Adipocyte (in vitro differentiated cells): ENCODE measurements at places on chromosomes 2 and 18.
A peak's percentile ranks its signal among the peaks of the same experiment; 100 is the strongest.

DNA sequence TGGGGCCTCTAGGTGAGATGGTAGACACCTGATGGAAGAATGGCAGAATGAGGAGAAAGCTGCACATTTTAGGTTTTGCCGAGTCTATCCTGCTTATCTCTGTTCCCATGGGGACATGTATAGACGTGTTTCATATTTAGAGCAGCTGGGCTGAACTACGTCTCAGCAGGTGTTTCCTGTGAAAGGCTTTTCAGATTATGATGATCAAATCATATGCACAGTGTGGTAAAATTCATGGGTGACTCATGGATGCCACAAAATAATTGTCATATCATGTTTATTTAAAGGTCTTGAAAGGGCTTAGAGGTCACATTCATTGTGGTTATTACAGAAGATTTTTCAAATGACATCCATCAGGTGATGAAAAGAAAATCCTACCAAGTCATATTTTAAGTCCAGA lies 90.5 kb downstream of the ICOS start:
- no peak for DNase-seq

DNA sequence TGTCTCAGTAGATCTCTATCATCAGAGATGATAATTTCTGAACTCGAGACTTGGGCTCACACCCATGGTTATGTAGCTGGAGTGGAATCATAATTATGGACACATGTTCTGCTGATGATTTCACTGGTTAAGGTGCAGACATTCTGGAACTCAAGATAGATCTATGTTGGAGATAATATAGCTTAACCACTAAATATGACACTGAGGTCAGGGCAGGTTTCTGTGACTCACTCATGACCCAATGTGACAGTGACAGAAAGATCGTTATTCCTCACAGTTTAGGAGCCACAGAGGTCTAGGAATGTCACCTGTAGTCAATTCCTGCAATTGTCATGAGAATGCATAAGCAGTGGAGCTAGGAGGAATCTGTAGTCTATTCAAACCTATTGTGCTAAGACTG lies 828.6 kb downstream of the TRIB2 start:
- no peak for DNase-seq

GRCh38 chr2:80706951-80707350 lies 402.4 kb upstream of the LRRTM1 start:
- DNase-seq, result no peak

GRCh38 chr2:70655786-70656185 lies 102.2 kb upstream of the TGFA start:
- DNase-seq, result no peak

- peak; percentile 62 for DNase-seq
Observed at GRCh38 chr2:159879051-159879604, 81.1 kb upstream of the CD302 start.

GRCh38 chr2:173555833-173556232 lies 201.2 kb downstream of the CDCA7 start:
- DNase-seq, result peak; percentile 61

DNA sequence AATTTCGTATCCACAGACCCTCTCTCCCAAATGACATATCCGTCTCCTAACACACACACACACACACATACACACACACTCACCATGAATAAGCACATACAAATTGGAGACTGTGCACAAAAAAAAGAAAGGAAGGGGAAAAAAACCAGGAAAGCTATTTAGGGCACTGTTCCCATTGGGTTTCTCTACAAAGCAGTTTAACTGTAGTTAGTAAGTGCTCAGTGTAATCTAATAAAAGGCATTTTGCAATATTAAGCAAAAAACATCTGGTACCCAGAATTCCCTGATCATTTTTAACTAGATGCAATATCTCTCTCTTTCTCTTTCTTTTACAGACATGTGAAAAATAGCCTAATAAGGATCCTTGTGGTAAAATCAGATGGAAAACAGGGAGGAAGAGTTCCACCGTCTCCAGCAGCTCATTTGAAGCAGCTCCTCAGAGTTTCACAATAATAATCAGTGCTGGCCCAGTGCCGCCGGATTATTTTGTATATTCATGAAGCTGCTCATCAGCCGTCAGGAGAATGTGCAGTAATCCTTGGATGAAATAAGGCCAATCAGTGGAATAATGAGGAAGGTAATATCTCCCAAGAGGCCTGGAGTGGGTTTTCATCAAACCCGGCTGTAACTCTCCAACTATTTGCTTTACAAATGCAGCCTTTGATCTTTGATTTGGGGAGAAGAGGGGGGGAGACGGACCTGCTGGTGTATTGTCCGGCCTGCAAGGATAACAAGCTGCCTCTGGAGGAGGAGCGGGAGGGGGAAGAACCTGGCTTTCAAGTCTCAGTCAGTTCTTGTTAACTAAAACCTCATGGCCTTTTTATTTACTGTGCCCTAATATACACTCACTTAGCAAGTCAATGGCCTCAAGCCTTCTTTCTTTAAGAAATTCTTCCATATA lies 227.6 kb upstream of the SMIM21 start:
- no peak for DNase-seq

GRCh38 chr2:161344692-161345091 lies 36.5 kb downstream of the PSMD14 start:
- no peak for DNase-seq

GRCh38 chr2:8558096-8558495 lies 123.8 kb upstream of the ID2 start:
- DNase-seq, result no peak

DNA sequence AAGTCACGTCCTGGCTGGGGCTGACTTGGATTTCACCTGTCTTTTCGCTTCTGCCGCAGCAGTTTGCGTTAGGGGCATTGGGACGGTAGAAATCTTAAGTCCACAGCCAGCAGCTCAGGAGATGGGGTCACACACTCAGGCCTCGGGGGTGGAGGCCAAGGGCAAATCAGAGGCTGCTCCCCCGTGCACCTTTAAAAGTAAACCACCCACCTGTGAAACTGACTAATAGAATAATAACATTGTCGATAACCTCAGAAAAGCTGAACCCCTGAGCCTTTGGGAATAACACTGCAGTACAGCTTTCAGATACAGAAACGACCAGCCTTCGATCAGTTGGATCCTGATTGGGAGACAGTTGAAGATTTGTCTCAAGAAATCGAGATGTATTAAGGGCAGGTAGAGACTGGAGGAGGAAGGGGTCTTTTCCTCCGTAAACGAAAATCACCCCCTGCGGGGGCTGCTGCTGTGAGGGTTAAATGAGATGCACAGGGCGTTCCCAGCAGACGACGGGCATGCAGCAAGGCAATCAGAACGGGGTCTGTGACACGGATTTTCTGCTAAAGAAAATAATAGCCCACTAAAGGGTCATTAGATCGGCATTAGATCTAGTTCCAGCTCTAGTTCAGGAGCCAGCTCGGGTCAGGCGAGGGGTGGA lies 16.4 kb upstream of the NFATC1 start:
- no peak for DNase-seq

- no peak for DNase-seq
Observed at GRCh38 chr18:24989760-24990593, 362.0 kb downstream of the ZNF521 start.

- DNase-seq, result no peak
Observed at GRCh38 chr2:95376311-95377215, 25.9 kb upstream of the FAHD2A start.

GRCh38 chr2:156511803-156512202 lies 75.6 kb downstream of the GPD2 start:
- no peak for DNase-seq

DNA sequence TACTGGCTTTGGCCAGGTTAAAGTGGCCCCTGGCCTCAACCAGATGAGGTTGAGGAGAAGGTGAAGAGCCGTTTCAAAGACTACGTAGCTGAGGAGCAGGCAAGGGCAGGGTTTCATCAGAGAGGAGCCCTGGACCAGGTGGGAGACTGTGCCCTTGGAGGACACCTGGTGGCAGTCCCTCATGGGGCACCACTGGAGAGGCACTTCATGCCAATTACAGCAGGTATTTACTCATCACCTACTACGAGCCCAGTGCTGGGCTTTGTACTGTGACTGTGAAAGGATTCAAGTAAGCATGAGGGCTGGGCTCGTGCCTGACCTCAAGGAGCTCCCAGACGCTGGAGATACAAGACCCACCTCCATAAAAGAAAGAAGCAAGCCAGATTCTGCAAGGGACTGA lies 37.6 kb downstream of the SMAD7 start:
- DNase-seq, result no peak

- DNase-seq, result no peak
Observed at GRCh38 chr2:30266051-30266621, 34.8 kb downstream of the LBH start.

DNA sequence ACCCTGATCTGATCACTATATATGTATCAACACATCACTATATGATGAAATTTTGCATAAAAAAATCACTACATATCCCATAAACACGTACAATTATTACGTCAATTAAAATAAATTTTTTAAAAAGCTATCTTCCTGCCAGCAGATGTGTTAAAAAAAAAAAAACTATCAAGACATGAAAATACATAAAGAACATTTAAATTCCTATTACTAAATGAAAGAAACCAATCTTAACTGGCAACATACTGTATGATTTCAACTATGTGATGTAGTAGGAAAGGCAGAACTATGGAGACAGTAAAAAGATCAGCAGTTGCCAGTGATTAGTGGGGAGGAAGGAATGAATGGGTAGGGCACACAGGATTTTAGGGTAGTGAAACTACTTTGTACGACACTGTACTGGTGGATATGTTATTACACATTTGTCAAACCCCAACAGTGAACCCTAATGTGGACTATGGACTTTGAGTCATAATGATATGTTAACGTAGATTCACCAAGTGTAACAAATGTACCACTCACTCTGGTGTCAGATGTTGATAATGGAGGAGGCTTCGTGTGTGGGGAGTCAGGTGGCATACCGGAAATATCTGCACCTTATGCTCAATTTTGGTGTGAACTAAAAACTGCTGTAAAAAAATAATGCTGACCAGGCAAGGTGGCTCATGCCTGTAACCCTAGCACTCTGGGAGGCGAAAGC lies 27.4 kb downstream of the USP34 start:
- DNase-seq, result no peak

- no peak for DNase-seq
Observed at GRCh38 chr2:171452773-171453172, 18.7 kb downstream of the DCAF17 start.

GRCh38 chr2:202023198-202023903 lies 10.3 kb upstream of the FZD7 start:
- DNase-seq, result no peak

DNA sequence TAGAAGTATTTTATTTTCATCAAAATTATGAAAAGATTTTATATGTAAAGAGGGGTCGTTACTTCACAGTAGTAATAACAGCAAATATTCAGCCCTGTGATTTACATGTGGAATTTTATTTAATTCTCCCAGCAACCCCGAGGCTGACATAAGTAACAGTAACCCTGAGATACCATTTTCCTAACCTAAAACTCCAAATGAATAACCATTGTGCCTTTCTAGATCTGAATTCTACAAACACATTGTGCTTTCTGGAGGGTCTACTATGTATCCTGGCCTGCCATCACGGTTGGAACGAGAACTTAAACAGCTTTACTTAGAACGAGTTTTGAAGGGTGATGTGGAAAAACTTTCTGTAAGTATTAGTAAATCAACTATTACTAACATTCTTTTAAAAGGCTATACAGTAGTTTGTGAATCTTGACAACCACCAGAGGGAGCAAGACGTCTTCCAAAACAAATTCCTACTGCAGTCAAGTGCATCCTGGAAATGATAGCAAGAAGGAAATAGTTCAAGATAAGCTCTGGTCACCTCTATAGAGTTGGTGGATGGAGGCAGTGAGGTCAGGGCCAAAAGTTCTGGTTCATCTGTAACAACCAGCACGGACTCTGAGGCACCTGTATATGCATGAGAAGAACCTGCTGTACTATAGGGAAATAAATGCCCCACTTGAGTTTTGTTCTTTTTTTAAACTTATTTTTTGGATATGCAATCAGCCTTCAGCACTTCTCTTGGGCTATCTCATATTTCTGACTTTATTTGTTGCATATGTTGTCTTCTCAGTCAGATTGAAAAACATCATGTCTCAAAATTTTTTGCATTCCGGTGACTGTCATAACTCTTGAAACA lies 37.4 kb downstream of the ACTR2 start:
- DNase-seq, result peak; percentile 91

DNA sequence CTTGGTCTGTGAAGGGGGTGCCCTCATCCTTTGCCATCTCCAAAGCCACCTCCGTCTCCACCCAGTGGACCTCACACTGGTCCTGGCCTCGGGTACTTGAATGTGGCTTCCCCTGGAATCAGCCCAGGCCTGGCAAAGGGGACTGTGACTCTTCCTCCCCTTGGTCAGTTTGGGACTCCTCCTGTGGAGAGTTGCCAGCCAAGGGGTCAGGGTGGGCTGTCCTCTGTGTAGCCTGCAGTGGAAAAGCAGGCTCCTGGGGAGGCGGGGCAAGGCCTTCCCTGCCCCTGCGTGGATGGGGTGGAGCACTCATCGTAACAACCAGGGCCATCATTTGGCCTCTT lies 59.8 kb downstream of the INHBB start:
- no peak for DNase-seq

DNA sequence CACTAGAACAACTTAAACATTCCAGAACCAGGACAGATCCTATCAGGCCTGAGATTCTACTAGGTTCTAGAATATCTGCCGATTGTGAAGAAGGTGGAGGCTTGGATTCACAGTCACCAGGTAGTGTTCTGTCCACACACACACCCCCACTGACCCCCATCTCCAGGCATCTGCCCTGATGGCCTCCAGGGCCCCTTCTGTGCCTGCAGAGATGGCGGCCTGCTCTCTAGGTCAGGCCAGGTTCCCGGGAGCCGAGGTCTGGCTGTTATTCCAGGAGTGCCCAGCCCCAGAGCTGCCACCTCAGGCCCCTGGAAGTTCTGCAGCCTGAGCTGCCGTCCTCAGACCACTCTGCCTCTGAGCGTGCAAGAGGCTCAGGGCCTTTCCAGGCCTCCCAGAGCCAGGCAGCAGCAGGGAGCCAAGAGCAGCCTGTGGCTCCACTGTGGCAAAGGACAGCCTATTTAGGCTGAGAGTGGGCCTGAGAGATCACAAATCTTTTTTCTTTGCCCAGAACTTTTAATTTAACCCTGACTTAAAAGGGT lies 96.2 kb upstream of the ASAP2 start:
- no peak for DNase-seq

DNA sequence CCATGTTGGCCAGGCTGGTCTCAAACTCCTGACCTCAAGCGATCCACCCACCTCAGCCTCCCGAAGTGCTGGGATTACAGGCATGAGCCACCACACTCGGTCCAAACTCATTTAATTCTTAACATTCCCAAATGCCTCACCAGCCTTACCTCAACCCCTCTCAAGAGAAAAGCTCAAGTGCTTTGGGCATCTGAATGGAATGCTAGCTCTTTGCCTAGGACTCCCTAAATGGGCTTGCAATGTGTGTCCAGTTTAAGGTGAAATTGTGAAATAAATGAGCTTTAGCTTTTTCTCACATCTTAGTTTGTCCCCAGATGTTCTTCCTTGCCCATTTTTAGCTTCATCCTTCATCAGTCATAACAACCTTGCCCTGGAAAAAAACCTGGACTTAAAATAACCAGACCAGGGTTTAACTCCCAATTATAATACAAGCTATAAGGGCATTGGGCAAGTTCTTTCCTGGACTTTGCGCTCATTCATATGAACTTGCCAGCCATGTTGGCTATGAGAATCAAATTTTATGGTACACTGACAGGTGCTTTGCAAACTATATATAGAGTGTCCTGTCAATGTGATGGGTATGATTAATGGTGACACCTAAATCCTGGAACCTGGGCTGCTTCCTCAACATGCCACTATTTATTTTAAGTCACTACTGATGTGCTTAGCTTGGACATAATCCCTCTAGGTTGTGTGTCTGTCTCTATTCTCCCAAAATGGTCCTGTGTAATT lies 95.1 kb upstream of the SERPINE2 start:
- DNase-seq, result no peak

GRCh38 chr2:207046724-207047123 lies 107.4 kb downstream of the CPO start:
- DNase-seq, result no peak
